Adrenal gland (tissue), 19 donors: ENCODE measurements at places on chromosomes 12 and 14. TPM values are rescaled to one million over a fixed set of nuclear protein-coding genes. Genes with fewer than 3 reads are reported as not detected.

GRCh38 chr12:51722431-51722830, 126.1 kb downstream of the FIGNL2 start:
- no peaks in the 10 kb centered on the region for H3K36me3 ChIP-seq
- no peak overlapping the region for H3K27ac ChIP-seq
- H3K4me3 ChIP-seq, result no peak overlapping the region
- no peaks in the 10 kb centered on the region for H3K4me1 ChIP-seq
- no peaks in the 10 kb centered on the region for H3K27me3 ChIP-seq

- no peak for DNase-seq
- no peaks in the 10 kb centered on the region for H3K36me3 ChIP-seq
- H3K4me1 ChIP-seq, result no peaks in the 10 kb centered on the region
- no peaks in the 10 kb centered on the region for H3K27me3 ChIP-seq
- no peak overlapping the region for H3K4me3 ChIP-seq
- H3K27ac ChIP-seq, result no peak overlapping the region
Measured at GRCh38 chr14:20602583-20602982, 11.4 kb upstream of the RNASE12 start.

DNA sequence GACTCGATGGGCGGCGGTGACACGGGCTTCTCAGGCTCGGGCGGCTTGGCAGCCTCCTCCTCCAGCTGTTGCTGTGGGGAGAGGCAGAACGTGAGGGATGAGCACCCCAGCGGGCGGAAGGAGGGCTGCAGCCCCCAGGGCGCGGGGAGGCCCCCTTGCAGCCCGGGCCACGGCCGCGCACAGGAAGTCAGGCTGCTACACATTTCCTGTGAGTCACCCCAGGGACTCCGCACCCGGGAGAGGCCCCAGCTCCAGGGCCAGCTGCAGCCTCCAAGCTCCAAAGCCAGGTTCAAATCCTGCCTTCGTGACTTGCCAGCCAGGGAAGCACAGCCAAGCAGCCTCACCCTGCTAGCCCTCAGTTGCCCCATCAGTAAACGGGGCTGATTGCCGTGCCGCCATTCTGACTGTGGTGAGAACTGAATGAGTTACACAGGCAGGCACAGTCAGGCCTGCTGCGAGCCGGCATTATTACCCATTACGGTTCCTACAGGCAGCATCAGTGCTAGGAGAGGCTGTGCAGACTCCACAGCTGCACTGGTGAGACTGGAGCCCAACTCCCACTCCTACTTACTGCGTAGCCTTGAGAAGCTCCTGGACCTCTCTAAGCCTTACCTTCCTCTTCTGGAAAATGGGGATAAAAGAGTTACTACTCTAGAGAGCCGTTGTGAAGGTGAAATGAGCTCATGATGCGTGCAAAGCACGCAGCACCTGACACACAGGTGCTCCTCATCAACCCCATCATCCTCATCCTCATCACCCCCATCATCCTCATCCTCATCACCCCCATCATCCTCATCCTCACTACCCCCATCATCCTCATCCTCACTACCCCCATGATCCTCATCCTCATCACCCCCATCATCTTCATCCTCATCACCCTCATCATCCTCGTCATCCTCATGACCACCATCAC, 100.9 kb downstream of the NCOR2 start:
- H3K4me3 ChIP-seq, result no peak overlapping the region
- H3K27ac ChIP-seq, result no peak overlapping the region
- no peaks in the 10 kb centered on the region for H3K4me1 ChIP-seq
- H3K36me3 ChIP-seq, result peaks cover 40% of the 10 kb centered on the region
- H3K27me3 ChIP-seq, result no peaks in the 10 kb centered on the region

NCOR2 gene
- total RNA-seq, result 152 TPM

PTHLH gene
- not detected for total RNA-seq

GRCh38 chr14:52778702-52779101, 12.7 kb downstream of the GNPNAT1 start:
- H3K4me3 ChIP-seq, result no peak overlapping the region
- H3K27me3 ChIP-seq, result no peaks in the 10 kb centered on the region
- H3K36me3 ChIP-seq, result no peaks in the 10 kb centered on the region
- H3K27ac ChIP-seq, result no peak overlapping the region
- no peak for DNase-seq

DNA sequence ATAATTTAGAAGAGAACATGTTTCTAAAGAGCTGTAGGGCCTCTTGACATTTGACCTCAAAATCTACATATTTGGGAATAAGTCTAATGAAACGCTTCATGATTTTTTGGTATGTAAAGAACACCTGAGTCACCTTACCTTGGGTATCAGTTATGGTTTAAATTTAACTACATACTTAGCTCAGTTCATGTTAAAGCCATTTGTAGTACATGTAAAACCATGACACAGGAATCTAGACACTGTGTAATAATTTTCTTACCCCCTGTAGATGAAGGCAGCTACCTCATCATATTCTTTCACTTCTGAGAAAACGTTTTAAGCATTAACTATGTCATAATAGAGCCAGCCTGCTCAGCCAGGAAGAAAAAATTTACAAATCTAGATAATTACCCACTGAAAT, 105.8 kb upstream of the CPNE8 start:
- H3K27ac ChIP-seq, result no peak overlapping the region
- no peak for DNase-seq
- no peaks in the 10 kb centered on the region for H3K27me3 ChIP-seq
- no peaks in the 10 kb centered on the region for H3K36me3 ChIP-seq

DNA sequence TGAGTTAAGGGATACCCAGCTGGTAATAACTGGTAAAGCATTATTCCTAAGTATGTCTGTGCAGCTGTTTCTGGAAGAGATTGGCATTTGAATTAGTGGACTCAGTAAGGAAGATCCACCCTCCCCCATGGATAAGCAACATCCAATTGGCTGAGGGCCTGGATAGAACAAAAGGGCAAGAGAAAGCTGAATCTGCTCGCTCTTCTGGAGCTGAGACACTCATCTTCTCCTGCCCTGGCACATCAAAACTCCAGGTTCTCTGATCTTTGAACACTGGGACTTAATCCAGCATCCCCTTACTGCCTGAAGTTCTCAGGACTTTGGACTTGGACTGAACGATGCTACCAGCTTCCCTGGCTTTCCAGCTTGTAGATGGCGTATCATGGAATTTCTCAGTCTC, 63.1 kb upstream of the CNOT2 start:
- no peaks in the 10 kb centered on the region for H3K27me3 ChIP-seq
- H3K4me3 ChIP-seq, result no peak overlapping the region
- no peaks in the 10 kb centered on the region for H3K36me3 ChIP-seq
- H3K27ac ChIP-seq, result no peak overlapping the region

- DNase-seq, result no peak
- H3K27me3 ChIP-seq, result no peaks in the 10 kb centered on the region
- no peaks in the 10 kb centered on the region for H3K36me3 ChIP-seq
- no peak overlapping the region for H3K27ac ChIP-seq
Measured at GRCh38 chr12:12518919-12519318, 43.7 kb downstream of the DUSP16 start.

GRCh38 chr14:100824091-100824551, 1.8 kb upstream of the MEG3 start:
- peaks cover 4% of the 10 kb centered on the region for H3K36me3 ChIP-seq
- H3K27me3 ChIP-seq, result no peaks in the 10 kb centered on the region
- H3K4me1 ChIP-seq, result no peaks in the 10 kb centered on the region
- peak overlapping the region; percentile 90 for H3K27ac ChIP-seq
- peak; percentile 61 for DNase-seq

BHLHE41 gene
- 22.2 TPM for total RNA-seq

CELA1 gene
- total RNA-seq, result 9.4 TPM

C12orf50 gene
- total RNA-seq, result 0.39 TPM
